Neural crest cell (in vitro differentiated cells): ENCODE measurements at places on chromosomes 1 and 21. TPM values are rescaled to one million over a fixed set of nuclear protein-coding genes. Genes with fewer than 3 reads are reported as not detected.

GRCh38 chr1:43997295-43997999, 6.0 kb downstream of the CCDC24 start:
- no peaks in the 10 kb centered on the region for H3K36me3 ChIP-seq
- no peak for DNase-seq
- no peak overlapping the region for H3K4me3 ChIP-seq
- H3K27me3 ChIP-seq = peaks cover 4% of the 10 kb centered on the region

Gene TMEM82
- not detected in 2 replicates for total RNA-seq

Gene FAM110D
- 1.0 and 1.2 TPM in 2 replicates for total RNA-seq

DNA sequence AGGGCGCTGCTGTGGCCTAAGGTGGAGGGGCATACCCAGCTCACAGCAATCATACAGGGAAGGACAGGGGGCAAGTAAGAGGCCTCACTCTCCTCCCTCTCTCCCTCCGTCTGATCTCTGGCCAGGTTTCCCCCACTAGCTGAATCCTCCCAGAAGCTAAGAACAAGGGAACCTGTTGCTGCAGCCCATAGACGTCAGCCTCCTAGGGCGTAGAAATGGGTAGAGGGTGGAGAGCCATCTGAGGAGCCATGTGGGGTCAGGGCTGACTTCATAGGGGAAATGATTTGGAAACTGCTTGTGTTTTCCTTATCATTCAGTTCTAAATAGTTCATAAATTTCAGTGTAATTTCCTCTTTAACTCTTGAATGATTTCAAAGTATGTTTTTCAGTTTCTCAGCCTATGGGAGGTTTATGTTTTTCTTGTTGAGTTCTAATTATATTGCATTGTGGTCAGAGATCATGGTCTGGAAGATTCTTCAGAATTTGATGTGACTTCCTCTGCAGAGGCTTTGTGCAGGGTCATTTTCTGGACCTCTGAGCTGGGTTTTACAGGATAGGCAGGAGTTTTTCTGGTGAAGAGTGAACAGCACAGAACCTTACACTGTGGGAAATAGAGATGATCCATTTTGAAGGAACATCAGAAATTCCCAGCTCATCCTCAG, 2.3 kb upstream of the MOB3C start:
- peaks cover 4% of the 10 kb centered on the region for H3K27me3 ChIP-seq
- H3K36me3 ChIP-seq = no peaks in the 10 kb centered on the region
- H3K27ac ChIP-seq = no peak overlapping the region

DNA sequence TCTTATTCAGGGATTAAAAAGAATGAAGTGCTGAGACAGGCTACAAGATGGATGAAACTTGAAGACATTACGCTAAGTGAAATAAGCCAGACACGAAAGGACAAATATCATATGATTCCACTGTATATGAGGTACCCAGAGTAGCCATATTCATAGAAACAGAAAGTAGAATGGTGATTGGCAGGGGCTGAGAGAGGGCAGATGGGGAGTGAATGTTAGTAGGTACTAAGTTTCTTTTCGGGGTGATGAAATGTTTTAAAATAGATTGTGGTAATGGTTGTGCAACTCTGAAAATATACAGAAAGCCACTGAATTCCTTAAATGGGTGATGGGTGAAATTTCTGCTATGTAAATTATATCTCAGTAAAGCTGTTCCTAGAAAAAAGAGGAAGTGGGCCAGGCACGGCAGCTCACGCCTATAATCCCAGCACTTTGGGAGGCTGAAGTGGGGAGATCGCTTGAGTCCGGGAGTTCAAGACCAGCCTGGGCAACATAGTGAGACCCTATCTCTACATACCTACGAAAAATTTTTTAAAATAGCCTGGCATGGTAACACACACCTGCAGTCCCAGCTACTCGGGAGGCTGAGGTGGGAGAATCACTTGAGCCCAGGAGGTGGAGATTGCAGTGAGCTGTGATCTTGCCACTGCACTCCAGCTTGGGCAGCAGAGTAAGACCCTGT, 15.9 kb downstream of the SLC27A3 start:
- H3K27me3 ChIP-seq = peaks cover 2% of the 10 kb centered on the region
- DNase-seq = no peak
- peaks cover 45% of the 10 kb centered on the region for H3K4me1 ChIP-seq
- peak overlapping the region; percentile 14 for H3K4me3 ChIP-seq
- no peak overlapping the region for H3K27ac ChIP-seq

- no peak overlapping the region for H3K27ac ChIP-seq
- peaks cover 4% of the 10 kb centered on the region for H3K27me3 ChIP-seq
- H3K4me1 ChIP-seq = peaks cover 40% of the 10 kb centered on the region
- peak overlapping the region; percentile 90 for H3K4me3 ChIP-seq
- H3K36me3 ChIP-seq = peaks cover 11% of the 10 kb centered on the region
- DNase-seq = no peak
Measured at GRCh38 chr1:169108863-169109560, 2.5 kb downstream of the ATP1B1 start.

Gene AVPR1B
- total RNA-seq = not detected in 2 replicates

DNA sequence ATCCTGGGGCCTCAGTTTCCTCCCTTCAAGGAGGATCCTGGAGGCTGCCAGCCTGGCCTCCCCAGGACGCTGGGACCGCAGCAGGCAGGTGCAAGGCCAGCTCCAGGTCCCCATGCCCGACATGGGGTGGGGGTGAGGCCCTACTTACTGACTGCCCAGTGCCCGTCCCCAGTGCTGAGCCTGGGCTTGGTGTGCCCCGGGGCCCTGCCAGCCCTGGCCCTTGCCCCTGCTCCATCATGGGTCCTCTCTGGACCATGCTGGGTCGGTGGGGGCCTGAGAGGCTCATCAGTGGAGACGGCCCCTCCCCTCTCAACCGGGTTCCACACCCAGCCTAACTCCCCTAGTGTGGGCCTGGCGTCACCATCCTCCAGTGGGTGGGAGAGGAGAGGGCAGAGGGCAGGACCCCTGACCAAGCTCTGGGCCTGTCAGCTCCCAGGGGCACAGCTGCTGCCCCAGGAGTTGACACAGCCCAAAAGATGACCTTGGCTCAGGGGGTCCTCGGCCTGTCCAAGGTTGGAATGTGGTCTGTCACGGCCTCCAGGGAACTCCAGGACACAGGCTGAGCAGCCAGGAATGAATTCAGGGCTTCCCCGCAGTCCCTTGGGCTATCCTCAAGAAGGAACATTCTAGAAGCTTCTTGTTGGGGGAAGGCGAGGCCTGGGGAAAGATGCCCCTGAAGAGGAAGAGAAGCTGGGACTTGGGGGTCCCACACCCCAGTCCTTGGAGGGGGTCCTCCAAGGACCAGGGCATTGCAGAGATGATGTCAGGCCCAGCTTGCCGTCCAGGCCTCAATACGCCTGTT, 17.6 kb upstream of the ARF1 start:
- H3K4me3 ChIP-seq = no peak overlapping the region
- no peak for DNase-seq
- no peak overlapping the region for H3K27ac ChIP-seq
- H3K27me3 ChIP-seq = peaks cover 64% of the 10 kb centered on the region

DNA sequence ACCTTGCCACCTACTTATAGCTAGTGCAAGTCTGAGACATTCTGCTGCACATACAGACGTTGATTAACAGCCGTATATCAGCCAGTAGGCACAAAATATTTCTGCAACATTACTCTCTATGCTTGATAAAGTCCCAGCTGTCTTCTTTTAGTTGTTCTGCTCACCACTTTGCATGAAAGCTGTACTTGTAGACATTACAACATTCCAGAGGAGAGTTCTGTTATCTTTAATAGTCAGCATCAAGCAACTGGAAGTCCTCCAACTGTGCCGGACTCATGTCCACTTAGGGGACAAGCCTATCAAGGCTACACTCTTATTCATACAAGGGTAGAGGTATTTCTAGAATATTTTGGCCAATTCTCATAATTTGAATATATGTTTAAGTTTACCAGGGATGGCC, 50.0 kb downstream of the CACHD1 start:
- no peaks in the 10 kb centered on the region for H3K36me3 ChIP-seq
- DNase-seq = no peak
- peaks cover 62% of the 10 kb centered on the region for H3K4me1 ChIP-seq
- no peak overlapping the region for H3K27ac ChIP-seq
- no peaks in the 10 kb centered on the region for H3K27me3 ChIP-seq
- H3K4me3 ChIP-seq = no peak overlapping the region

DNA sequence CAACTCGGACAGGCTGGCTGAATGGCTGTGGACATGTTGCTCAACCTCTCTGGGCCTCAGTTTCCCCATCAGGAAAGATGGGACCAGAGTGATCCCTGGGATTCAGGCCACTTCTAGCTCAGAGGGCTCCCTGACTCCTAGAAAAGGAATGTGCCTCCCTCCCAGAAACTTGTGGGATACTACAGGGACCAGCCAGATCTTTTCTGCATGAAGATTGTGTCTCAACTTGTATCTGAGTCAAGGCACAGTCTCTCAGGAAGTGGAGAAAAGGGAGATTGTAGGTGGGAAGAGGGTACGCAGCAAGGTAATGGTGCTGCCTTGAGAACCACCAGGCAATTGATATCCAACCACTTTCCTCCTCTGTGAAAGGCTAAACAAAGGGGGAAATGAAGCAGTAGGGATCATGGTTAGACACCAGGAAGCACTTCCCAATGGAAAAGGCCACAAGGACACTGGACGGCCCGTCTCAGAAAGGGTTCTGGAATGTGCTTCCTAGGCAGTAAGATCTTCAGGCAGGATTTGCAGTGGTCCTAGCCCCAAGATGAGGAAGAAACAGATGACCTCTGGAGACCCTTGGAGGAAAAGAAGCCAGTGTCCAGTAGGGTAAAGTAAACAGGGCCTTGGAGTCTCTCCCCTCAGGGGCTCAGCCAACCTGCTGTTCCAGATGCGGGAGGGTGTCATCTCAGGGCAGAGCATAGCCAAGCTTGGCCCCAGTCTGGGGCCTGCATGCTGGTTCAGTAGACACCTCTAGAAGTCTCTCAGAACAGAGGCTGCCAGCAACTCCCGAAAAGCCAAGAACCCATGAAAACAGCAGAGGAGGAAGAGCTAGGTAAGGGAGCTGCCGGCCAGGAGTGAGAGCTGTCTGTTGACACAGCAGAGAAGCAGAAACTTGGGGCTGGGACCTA, 16.8 kb downstream of the IFFO2 start:
- no peak for DNase-seq
- peaks cover 47% of the 10 kb centered on the region for H3K4me1 ChIP-seq
- peak overlapping the region; percentile 93 for H3K27ac ChIP-seq
- H3K4me3 ChIP-seq = no peak overlapping the region
- no peaks in the 10 kb centered on the region for H3K27me3 ChIP-seq
- H3K36me3 ChIP-seq = no peaks in the 10 kb centered on the region

Gene ZNF695
- total RNA-seq = 21.4 and 21.8 TPM in 2 replicates

Gene SRGAP2C
- total RNA-seq = 45.9 and 48.2 TPM in 2 replicates

- no peaks in the 10 kb centered on the region for H3K36me3 ChIP-seq
- H3K27ac ChIP-seq = no peak overlapping the region
- H3K4me3 ChIP-seq = no peak overlapping the region
Measured at GRCh38 chr1:230730977-230731376, 16.2 kb upstream of the CAPN9 start.

Gene ADAMTS4
- total RNA-seq = 4.6 and 4.8 TPM in 2 replicates

Gene PRAMEF18
- not detected in 2 replicates for total RNA-seq

Gene BEND5
- total RNA-seq = 18.0 and 18.2 TPM in 2 replicates

Gene F5
- not detected in 2 replicates for total RNA-seq

DNA sequence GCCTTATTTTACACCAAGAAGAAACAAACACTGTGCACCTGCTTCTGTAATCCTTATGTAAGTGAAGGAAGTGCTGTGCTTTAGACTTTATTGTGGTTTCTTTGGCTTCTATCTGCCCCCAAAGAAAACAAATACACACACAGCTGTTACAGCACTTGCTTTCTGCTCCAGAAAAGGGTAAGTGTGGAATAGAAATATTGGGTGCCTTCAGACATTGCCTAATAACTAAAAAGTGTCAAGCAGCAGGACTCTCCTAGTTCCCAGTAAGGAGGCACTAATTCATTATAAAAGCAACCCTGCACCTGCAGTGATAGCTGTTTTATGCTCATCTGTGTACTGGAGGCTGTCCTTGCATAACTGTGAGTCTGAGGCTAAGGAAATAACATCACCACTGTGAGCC, 23.4 kb upstream of the PRRX1 start:
- no peaks in the 10 kb centered on the region for H3K27me3 ChIP-seq
- no peak for DNase-seq
- H3K27ac ChIP-seq = no peak overlapping the region
- peaks cover 6% of the 10 kb centered on the region for H3K4me1 ChIP-seq

Gene NR1I3
- total RNA-seq = not detected in 2 replicates

DNA sequence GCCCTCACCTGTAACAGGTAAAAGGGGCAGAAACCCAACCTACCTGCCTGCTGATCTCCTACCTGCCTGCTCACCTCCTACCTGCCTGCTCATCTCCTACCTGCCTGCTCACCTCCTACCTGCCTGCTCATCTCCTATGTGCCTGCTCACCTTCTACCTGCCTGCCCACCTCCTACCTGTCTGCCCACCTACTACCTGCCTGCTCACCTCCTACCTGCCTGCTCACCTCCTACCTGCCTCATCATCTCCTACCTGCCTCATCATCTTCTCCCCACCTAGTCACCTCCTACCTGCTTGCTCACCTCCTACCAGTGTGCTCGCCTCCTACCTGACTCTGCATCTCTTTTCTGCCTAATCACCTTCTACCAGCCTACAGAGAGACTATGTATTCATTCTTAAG, 452.9 kb downstream of the MATN1 start:
- no peak for DNase-seq
- H3K27ac ChIP-seq = no peak overlapping the region
- H3K4me3 ChIP-seq = no peak overlapping the region
- H3K36me3 ChIP-seq = no peaks in the 10 kb centered on the region

Gene LCE1B
- not detected in 2 replicates for total RNA-seq

Gene NES
- total RNA-seq = 248 and 265 TPM in 2 replicates

Gene GBP7
- not detected in 2 replicates for total RNA-seq

DNA sequence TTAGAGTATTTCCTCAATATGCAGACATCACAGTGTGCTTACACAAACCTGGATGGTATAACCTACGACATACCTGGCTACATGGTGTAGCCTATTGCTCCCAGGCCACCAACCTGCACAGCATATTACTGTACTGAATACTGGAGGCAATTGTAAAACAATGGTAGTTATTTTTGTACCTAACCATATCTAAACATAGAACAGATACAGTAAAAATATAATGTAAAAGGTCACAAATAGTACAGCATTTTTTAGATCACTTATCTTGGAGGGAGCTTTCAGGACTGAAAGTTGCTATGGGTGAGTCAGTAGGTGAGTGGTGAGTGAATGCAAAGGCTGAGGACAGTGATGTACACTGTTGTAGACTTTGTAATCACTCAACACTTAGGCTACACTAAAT, 492.3 kb downstream of the MRPL39 start:
- no peaks in the 10 kb centered on the region for H3K27me3 ChIP-seq
- H3K36me3 ChIP-seq = no peaks in the 10 kb centered on the region
- DNase-seq = no peak
- H3K4me1 ChIP-seq = no peaks in the 10 kb centered on the region

Gene SH2D1B
- not detected in 2 replicates for total RNA-seq

DNA sequence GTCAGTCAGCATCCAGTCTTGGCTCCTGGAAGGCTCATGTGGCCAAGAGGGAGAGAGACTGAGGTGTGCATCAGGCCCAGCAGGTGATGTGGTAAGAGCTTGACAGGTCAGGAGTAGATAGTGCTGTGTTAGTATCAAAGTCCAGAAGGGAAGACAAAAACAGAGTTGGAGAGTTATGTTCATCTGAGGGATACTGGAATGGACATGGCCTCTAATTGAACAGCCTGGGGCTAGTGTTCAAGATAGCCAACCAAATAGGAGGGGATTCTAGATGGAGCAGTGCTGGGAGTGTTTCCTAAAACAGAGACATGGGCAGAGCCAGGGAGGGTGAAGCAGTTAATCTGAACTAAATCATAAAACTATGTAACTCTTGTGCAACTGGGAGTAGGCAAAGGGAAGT, 120.7 kb upstream of the MARK1 start:
- peaks cover 20% of the 10 kb centered on the region for H3K4me1 ChIP-seq
- H3K27ac ChIP-seq = peak overlapping the region; percentile 1
- no peaks in the 10 kb centered on the region for H3K36me3 ChIP-seq
- DNase-seq = no peak
- peaks cover 2% of the 10 kb centered on the region for H3K27me3 ChIP-seq
- H3K4me3 ChIP-seq = no peak overlapping the region

Gene EVA1B
- total RNA-seq = 24.8 and 28.5 TPM in 2 replicates
